ENCODE measurements at places on chromosomes 13 and 19.

GRCh38 chr13:78022164-78022877 lies 103.7 kb upstream of the EDNRB start:
- peak; percentile 41 for DNase-seq

DNA sequence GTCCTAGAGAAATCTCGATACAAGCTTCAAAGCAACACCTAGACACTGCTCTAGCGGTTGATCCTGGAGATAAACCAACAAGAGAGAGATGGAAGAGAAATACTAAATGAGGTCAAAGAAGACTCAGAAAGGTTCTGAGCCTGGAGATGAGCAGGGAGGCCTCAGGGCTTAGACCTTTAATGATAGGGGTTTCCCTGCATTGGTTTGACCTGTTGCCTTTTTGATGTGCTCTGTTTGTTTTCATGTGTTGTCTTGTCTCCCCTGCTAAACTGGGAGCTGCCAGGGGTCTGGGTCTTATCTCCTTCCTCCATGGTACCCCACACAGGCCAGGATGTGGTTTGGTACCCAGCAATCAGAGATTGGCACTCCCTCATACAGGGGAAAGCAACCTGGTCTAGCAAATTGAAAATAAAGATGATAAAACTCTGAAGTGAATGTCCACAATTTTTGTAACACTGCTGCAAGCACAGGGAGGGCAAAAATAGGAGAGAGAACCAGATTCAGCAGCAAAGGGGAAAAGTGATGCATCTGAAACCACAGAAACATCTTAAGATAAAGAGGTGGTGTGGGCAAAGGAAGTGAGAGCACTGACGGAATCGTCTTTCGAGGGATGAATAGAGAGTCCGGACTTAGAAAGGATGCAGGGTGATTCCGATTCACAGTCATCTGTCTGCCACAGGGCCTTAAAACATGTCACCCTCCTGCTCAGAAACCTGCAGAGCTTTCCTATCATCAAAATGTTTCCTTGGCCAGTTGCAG lies 3.5 kb downstream of the FFAR2 start:
- DNase-seq: no peak

DNA sequence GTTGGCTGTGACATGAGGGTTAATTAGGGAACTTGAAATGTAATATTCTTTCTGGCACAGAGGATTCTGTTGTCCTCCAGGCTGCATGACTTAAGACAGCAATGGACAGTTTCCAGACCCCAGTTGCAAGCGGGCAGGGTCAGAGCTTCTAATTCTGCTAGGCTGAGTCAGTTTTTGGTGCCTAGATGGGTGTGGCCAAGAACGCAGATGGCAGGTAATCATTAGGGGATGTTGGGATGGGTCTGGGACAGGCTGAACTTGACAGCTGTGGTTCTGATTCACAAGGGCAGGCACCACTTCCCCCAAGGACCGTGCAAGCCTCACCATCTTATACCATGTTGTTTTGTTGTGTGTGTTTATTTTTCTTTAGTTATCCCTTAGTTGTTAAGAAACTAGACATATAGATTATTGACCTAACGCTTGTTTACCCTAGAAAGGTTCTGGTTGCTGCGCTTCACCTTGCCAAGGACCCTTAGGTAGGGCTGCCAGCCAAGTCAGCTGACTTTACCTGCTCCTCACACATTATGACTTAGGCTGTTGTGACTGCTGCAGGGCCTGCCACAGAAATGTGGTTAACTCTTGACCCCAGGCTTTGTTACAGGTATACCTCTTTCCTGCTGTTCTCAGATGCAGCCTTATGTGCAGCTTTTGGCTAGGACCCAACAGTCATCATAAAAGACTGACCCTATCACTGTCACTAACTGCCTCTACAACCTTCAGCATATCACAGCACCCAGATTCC lies 117.7 kb upstream of the KLF12 start:
- DNase-seq: peak; percentile 17

DNA sequence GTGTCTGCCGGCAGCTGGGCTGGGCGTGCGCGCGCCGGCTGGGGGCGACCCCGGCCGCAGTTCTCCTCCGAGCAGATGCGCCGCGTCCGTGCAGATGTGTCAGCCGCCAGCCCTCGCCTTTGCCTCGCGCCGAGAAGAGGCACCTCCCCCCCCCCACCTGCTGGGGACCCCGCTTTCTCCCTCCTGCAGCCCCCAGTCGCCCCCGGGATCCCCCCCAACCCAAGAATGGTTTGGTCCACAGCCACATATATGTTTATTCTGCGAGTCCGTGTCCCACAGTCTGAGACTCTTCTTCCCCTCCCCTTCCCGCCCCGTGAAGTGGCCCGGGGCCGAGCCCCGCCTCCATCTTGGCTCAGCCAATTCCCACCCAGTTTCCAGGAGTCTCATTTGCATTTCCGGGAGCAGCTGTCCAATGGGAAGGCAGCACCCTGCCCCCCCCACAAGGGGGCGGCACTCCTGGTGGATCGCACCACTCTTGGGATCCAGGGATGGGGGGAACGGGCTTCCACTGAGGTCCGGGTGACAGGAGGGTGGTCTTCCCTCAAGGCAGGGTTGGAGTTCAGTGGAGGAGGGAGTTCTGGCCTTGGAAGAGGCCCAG lies 8.6 kb downstream of the ISOC2 start:
- peak; percentile 71 for DNase-seq

- DNase-seq: peak; percentile 2
Measured at GRCh38 chr13:36918246-36919131, 1.5 kb downstream of the SMAD9 start.
